ENCODE measurements at places on chromosomes 13 and 19.

DNA sequence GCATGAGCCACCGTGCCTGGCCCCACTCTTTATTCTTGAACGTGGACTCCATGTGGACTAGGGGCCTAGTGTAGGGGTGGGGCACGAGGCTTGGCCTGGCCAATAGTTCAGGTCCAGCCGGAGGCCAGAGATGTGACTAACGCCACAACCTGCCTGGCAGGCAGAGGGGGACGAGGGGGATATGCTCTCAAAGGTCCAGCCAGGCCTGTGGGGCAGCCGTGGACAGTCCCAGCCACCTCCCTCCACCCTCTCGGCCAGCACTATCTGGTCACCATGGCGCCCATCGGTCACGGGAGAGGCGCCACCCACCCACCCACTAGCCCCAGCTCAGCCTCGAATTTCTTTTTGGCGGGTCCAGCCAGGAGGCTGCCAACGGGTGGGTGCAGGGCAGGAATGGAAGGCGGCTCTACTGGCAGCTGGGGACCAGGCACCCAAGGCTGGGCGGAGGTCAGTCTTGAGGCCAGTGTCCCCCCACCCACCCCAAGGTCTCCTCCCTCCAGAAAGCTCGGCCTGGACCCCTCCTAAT, 2.2 kb upstream of the CERS1 start:
- DNase-seq = no peak

DNA sequence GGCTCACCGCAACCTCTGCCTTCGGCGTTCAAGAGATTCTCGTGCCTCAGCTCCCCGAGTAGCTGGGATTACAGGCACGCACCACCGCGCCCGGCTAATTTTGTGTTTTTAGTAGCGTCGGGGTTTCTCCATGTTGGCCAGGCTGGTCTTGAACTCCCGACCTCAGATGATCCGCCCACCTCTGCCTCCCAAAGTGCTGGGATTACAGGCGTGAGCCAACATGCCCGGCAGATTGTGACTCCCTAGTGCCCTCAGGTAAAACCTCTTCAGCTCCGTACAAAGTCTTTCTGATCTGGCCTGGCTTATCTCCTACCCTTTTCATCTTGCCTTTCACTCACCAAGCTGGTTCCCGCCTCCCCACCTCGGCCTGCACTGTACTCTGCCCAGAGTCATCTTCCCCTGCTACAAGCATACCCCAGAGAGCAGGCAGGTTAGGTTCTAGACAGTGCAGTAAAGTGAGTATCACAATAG, 15.0 kb downstream of the BICRA start:
- no peak for DNase-seq

GRCh38 chr13:75798353-75799255, 162.5 kb downstream of the LMO7 start:
- DNase-seq = no peak

- no peak for DNase-seq
These were observed 435.3 kb downstream of the KLF12 start for GRCh38 chr13:73698859-73699258.

- no peak for DNase-seq
These were observed 52.0 kb upstream of the RGCC start for GRCh38 chr13:41405367-41405766.

- DNase-seq = no peak
These were observed 2.1 kb downstream of the ZNF91 start for GRCh38 chr19:23393121-23393520.

DNA sequence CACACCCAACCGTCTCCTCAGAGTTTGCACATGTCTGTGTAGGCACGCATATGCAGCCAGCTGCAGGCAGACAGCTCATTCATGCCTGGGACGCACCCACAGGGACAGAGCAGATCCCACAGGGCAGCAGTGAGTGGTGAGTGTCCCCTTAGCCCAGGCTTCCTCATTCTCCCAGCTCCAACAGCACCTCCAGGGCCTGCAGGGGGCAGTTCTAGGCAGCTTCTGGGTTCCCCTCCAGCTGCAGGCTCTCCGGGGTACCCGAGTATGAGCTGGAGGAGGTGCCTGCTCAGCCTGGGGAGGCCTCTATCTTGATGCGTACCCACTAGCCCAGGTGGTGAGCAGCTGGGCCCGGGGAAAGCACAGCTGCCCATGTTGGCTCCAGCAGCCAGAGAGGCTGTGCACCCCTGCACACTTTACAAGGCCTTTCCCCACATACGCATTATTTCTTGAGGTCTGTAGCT, 1.3 kb upstream of the SHANK1 start:
- no peak for DNase-seq
